ENCODE measurements at places on chromosomes 16 and 17. TPM values are rescaled to one million over a fixed set of nuclear protein-coding genes. Genes with fewer than 3 reads are reported as not detected.

The ABCA9 gene
- total RNA-seq: not detected

- no peak for DNase-seq
Observed at GRCh38 chr16:4386451-4386805, 14.8 kb downstream of the VASN start.

DNA sequence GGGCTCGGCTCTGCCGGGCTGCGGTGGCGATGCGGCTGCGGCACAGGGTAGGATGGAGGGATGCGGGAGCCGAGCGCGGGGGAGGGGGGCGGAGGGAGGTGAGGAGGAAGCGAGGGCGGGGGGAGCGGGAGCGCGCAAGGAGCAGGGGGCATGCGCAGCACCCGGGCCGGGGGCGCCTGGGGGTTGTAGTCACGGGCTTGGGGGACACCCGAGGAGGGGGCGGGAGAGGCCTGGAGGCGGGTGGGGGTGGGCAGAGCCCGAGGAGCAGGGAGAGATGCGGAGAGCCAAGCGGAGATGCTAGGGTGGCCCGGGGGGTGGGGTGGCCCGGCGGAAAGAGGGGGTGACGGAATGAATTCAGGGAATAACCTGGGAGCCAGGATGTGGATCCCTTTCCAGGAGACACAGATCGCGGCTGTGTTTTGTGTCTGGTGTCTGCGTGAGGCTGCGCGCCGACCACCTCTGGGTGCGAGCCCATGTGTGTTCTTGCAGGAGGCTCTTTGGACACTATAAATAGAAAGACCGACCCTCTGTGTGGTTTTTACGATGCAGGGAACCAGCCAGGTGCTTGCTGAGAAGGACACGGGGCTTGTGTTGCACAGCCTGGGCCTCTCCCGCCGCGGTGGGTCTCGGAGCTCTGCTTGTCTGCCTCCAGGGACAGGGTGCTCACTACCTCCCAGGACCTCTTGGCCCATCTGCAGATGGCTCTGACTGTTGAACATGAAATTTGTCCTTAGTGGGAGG is at the start of gene STX1B:
STX1B (minus strand) TSS at position 54 of the 741 bp plus-strand sequence. CDS start 242 bp downstream, outside the sequence.
- peak; percentile 31 for DNase-seq

GRCh38 chr17:61555127-61555566 is 35.9 kb downstream of the NACA2 start:
- DNase-seq: no peak

The MYADML2 gene
- total RNA-seq: not detected

- peak; percentile 77 for DNase-seq
Observed at GRCh38 chr16:31700530-31701388, 172.8 kb upstream of the ZNF267 start.

DNA sequence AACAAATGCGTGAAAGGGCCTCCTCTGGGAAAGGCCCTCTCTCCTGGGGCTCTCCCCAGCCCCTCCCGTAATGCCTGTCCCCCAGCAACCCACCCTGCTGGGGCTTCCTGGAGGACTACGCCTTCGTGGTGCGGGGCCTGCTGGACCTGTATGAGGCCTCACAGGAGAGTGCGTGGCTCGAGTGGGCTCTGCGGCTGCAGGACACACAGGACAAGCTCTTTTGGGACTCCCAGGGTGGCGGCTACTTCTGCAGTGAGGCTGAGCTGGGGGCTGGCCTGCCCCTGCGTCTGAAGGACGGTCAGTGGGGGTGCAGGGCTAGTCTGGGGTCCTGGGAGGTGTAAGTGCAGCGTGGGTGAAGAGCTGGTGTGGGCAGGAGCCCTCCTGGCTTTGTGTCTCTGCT is 4.9 kb downstream of the SPATA20 start:
- no peak for DNase-seq

The RASL10B gene
- total RNA-seq: 0.08 TPM

DNA sequence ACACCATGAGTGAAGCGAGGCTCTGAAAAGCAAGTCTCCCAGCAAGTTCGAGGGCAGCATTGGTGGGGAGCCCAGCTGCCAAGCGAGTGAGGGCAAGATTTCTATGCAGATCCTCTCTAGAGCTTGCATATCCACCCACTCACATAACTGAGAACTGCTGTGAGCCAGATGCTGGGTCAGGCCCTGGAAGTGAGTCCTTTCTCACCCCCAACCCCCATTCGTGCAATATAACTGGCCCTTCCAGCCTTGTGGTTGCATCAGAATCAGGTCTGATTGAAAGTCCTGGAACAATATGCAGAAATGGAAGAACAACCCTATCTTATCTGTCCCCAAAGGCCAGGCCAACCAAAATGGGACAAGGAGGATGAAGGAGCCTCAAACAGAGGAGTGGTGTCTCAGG is 146.6 kb downstream of the IRX5 start:
- DNase-seq: no peak

The NPIPB9 gene
- 2.7 TPM for total RNA-seq

GRCh38 chr17:35345926-35346771 is 27.3 kb downstream of the SLFN11 start:
- DNase-seq: peak; percentile 46

- no peak for DNase-seq
Observed at GRCh38 chr16:82788225-82788624, 161.5 kb downstream of the CDH13 start.

The SHCBP1 gene
- total RNA-seq: 51.0 TPM

The POLR2C gene
- total RNA-seq: 48.8 TPM

The WNK4 gene
- 0.18 TPM for total RNA-seq

DNA sequence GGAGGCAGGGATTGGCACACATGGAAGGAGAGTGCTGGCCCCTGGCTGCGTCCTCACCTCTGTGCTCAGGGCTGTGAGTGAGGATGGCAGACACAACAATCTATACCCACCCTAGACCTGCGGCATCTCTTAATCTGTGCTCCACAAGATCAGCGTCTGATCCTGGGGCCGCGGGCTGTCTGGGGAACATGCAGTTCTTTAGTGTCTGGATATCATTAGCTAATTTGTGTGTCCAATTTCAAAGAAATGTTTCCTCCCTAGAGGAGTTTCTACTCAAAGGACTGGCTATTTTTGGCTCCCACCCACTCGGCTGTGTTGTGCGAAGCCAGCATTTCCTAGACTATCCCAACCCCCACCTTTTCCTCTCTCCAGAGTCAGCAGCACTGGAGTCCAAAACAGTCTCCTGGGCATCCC is 93.8 kb downstream of the GRIN2A start:
- no peak for DNase-seq

The CCDC200 gene
- total RNA-seq: not detected

DNA sequence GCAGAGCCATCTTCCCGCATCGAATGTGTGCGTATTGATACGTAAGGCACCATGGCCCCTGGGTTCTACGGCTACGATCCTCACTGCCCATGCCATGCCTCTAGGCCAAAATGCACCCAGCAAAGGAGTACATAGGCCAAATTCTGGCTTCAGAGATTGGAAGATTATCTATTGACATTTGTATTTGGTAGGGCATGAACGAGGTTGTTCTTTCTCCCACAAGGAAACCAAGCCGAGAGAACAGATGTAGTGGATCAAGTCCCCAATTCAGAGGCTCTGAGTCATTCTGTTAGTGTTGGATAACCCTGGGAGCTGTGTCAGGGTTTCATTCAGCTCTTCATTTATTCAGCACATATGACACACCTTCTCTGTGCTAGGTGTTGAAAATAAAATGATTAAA is 36.5 kb downstream of the HOXB1 start:
- DNase-seq: no peak

The ABCA8 gene
- total RNA-seq: not detected

- DNase-seq: no peak
Observed at GRCh38 chr16:74738113-74738541, 36.5 kb downstream of the FA2H start.

DNA sequence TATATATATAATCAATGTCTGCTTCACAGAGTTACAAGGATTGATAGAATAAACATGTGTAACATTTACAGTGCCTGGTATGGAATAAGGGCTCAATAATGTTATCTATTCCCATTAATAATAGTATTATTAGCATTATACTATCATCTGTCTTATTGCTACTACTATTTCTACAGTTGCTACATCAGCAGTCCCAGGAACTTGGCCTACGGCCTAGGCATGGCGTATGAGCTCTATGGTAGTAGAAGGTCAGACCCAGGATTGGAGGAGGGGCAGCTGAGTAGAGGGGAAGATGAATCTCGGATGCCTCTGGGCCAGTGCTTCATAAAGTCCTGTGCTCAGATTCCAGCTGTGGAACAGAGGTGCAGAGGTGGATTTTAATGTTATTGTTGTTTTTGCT is 146.3 kb upstream of the TBX2 start:
- no peak for DNase-seq

DNA sequence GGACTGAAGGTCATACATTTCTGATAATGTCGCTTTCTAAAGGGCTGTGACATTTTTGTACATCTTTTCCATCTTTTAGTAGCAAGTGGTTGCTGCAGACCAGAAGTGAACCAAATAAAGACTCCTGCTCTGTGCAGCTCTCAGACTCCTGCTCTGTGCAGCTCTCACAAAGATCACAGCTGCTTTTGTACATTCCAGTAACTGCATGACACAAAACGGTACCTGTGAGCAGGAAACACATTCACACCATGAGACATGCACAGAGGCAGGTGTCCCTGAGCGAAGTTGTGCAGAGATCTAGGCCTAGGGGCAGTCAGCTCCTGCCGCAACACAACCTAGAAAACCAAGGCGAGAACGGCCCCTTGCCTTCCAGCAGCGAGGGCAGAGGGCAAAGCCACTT is 67.5 kb downstream of the KLHDC4 start:
- peak; percentile 24 for DNase-seq

GRCh38 chr17:74671031-74671771 is 41.5 kb downstream of the CD300LF start:
- peak; percentile 78 for DNase-seq

The ANKRD40CL gene
- total RNA-seq: not detected

GRCh38 chr17:37494401-37494831 is 4.7 kb downstream of the DUSP14 start:
- DNase-seq: no peak

Measured in activated CD4-positive, alpha-beta memory T cell treated with anti-CD3 and anti-CD28 coated beads, Interleukin-2, amount 10 ng/mL, durations not matched to agents 7 days and 5 days (primary cell).